ENCODE measurements at places on chromosomes 13 and 19.

DNA sequence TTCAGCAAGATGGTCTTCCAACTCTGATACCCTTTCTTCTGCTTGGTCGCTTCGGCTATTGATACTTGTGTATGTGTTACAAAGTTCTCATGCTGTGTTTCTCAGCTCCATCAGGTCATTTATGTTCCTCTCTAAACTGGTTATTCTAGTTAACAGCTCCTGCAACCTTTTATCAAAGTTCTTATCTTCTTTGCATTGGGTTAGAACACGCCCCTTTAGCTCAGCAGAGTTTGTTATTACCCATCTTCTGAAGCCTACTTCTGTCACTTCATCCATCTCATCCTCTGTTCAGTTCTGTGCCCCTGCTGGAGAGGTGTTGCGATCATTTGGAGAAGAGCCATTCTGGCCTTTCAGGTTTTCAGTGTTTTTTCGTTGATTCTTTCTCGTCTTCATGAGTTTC lies 18.7 kb downstream of the ACOD1 start:
- no peak for DNase-seq

GRCh38 chr19:56507446-56508289 lies at the start of gene ZNF471:
TSS of gene ZNF471 (plus strand) at chr19:56507855. CDS start at chr19:56511572, 3,717 bp downstream.
- peak; percentile 95 for DNase-seq

DNA sequence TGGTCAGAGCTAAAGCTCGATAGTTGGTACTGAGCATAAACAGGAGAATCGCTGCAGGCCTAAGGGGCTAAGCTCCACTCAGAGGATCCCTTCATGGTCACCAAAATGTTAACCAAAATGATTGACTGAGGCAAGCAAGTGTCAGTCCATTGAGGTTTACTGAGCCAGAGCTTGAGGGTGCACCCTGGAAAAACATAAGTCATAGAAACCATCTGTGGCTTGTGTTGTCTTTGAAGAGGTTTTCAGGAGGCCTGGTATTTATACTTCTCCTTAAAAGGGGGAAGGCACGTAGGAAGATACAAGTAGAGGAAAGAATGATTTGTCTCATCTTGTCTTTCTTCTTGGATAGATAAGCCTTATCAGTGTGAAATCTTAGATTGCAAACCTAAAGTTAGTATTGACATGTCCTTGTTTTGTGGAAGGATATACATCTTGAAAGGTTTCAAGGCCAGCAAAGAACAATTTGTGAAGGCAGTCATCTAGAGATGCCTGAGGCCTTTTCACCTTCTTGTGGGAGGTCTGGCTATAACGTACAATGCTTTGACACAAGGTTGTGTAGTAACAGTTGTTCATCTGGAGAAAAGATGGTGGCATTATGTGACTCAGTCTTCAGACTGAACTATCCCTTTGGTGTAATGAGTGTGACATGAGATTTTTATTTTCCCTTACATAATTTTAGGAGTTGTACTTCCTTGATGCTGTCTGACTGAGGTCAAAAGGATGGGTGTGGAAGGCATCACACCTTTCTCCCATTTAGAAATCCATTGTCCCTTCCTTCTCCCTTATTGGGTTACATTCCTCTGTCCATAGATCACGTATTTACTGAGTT lies 14.7 kb upstream of the CEACAM6 start:
- no peak for DNase-seq

GRCh38 chr13:50699874-50700663 lies 143.4 kb downstream of the DLEU7 start:
- DNase-seq: no peak

DNA sequence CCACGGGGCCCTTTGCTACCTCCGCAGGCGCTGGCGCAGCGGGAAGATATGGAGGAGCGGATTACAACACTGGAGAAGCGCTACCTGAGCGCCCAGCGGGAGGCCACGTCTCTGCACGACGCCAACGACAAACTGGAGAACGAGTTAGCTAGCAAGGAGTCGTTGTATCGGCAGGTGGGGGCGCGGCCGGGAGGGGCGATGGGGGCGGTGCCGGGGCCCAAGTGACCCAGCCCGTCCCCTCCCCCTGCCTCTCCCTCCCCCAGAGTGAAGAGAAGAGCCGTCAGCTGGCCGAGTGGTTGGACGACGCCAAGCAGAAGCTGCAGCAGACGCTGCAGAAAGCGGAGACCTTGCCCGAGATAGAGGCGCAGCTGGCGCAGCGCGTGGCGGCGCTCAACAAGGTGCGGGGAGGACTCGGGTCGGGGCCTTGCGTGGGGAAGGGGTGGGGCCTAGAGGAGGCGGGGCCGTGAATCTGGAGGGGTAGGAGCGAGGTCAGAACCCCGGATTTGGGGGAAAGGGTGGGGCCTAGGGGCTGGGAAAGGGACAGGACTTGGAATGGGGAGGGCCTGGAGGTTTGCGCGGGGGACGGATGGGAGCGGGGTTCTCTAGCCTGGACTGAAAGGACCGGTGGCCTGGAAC lies 13.7 kb downstream of the PPFIA3 start:
- no peak for DNase-seq

- DNase-seq: no peak
Measured at GRCh38 chr19:19602136-19602712, 16.3 kb downstream of the PBX4 start.

DNA sequence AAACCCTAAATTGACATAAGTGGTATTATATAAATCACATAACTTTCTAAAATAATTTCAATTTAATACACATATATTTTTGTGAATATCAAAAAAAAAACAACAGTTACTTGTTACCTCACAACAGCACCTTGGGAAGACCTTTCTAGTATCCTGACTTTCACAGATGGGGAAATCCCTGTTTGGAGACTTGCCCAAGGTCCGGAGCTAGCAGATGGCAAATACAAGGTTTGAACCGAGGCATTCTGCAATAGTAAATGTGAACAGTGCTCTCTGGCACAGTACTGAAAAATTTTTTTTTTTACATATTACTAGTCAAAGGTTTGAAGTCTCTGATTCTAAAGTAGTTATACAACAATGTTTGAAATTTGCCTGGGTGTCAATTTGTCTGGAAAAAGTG lies 104.5 kb downstream of the SUCLA2 start:
- no peak for DNase-seq

DNA sequence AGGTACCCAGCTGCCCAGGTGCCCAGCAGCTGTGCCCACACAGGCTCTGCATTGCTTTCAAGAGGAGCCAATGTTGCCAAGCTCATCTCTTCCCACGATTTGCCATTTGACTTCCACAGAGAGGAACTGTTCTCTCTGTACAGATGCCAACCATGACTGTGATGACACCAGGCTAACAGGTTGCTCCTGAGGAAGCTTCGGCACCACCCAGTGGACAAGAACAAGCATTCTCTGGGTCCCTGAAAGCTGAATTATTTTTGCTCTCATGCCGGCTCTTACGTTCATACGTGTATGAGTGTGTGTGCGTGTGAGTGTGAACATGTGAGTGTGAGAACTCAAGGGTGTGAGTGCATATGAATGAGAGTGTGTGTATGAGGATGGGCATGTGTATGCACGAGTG lies 535.2 kb downstream of the LIG4 start:
- no peak for DNase-seq

- DNase-seq: no peak
Measured at GRCh38 chr13:74794582-74794981, 660.4 kb upstream of the KLF12 start.

- DNase-seq: no peak
Measured at GRCh38 chr13:51717786-51718398, 86.1 kb downstream of the DHRS12 start.

GRCh38 chr13:102702965-102703725 lies 8.3 kb upstream of the METTL21C start:
- DNase-seq: no peak

DNA sequence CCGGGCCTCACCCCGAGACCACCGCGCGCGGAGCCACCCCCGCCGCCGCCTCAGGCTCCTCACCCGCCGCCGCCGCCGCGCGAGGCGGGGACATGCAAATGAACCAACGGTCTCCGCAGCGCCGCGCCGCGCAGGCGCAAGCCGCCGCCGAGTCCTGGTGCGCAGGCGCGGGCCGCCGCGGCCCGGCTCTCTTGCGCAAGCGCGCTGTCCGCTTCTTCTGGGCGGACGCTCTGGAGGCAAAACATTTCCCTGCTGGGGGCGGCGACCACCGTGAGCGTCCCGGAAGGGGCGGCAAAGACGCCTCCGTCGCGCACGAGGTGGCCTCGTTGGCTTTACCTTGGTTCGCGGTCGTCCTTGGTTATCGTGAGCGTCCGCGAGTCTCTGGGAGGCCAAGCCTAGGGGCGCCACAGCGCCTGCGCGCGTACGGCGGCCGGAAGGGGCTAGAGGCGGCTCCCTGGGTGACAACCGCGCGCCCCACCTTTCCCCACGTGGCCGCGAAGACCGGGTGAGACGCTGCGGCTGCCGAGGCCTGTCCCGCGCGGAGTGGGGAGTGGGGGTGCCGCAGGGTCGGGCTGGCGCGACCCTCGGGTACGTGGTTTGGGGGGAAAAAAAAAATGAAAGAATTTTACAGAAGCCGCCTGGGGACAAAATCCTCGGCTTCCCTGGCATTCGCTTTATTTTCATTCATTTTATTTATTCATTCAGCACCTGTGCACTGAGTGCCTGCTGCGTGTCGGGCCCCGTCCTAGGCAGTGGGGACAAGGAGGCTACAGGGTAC lies at the start of the genes ARMC6 and SUGP2:
ARMC6 (plus strand) TSS at position 178 of the 778 bp plus-strand sequence. CDS start 607 bp downstream, outside the sequence.
SUGP2 (minus strand) TSS at position 92 of the 778 bp plus-strand sequence. CDS start 2,446 bp downstream, outside the sequence.
- peak; percentile 24 for DNase-seq
